Foreskin melanocyte (primary cell): ENCODE measurements at places on chromosomes 11 and 22.

GRCh38 chr11:67076202-67076601 lies 19.6 kb downstream of the RHOD start:
- no peak for DNase-seq

- peak; percentile 91 for DNase-seq
Observed at GRCh38 chr22:49462291-49462690, 365.4 kb downstream of the BRD1 start.

DNA sequence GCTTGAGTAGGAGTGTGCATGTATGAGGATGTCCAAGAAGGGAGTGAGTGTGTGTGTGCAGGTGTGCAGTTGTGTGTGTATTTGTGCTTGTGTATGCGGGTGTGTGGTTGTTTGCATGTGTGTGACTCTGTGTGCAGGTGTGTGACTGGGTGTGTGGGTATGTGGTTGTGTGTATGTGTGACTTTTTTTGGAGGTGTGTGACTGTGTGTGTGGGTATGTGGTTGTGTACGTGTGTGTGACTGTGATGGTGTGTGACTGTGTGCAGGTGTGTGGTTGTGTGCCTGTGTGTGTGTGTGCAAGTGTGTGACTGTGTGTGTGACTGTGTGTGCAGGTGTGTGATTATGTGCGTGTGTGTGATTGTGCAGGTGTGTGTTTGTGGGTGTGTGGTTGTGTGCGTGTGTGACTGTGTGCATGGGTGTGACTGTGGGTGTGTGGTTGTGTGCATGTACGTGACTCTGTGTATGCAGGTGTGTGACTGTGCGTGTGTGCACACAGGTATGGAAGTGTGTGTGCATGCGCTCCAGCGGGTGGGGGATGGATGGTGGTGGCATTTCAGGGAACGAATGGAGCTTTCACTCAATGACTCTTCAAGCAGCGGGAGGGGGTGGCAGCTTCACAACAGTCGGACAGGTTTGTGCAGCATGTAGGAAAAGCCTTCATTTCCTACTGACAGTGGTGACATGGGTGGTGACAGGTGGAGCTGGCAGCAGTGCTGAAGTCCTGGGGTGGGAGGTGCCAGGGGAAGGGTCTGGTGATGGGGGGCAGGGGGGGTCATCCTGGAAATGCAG lies 47.6 kb downstream of the CACNA1I start:
- no peak for DNase-seq

DNA sequence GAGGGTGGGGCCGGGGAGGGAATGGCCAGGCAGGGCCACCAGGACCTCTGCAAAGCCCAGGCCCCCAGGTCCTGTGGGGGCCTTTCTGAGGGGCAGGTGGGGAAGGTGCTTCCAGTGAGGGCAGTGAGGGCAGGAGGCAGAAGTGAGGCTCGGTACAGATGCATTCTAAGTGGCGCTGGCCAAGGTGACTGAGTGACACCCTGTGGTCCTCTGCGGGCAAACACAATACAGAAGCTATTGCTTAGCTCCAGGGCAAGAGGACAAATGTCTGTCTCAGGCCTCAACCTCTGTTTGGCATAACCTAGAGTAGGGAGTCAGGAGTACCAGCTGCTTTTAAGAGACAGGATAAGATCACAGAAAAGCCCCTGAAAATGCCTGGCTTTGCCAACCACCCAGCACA lies 31.3 kb downstream of the B3GAT1 start:
- DNase-seq = no peak

GRCh38 chr11:112334381-112334780 lies 73.7 kb upstream of the PLET1 start:
- no peak for DNase-seq

DNA sequence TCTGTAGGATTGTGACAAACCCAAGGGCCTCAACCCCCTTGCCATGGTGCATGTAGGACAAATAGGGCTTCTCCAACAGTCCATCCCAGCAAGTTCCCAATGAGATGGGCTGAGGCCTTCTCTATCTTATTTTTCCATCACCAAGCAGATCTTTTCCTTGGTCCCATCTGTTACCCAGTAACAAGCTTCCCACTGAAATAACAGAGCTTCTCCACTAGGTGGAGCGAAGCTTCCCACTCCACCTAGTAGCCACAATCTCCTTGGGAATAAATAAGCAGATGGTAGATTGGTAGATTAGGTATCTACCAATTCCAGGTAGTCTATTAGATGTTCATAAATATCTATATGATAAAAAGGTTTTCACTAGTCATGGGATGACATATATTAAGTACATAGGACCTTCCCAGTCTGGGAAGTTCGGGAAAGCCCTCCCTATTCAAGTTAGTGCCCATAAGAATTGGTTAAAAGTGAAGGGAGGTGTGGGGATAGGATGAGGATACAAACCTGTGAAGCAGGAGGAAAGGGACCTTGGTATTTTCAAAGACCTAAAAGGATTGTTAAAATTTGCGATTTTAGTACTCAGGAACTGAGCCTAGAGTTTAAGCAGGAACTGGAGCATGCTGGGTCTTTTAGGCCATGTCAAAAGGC lies 5.9 kb upstream of the OR52L1 start:
- DNase-seq = peak; percentile 7

- DNase-seq = no peak
Observed at GRCh38 chr11:106228996-106229395, 151.5 kb downstream of the AASDHPPT start.

GRCh38 chr11:117806846-117807245 lies 9.8 kb upstream of the DSCAML1 start:
- DNase-seq = no peak

DNA sequence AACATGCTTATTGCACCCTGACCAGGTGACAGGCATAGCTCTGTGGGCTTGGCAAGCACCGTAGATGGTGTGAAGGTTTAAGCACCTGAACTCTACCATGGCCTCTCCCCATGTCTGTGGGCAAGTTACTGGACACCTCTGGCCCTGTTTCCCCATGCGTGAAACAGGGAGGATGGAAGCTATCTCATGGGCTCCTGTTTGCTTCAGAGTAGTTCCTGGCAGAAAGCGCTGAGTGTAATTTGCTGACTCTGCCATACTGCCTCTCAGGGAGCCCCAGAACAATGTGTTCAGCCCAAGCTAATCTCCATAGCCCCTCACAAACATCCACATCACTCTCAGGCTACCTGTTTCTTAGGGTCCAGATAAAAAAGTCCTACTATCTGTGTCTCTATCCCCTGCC lies 2.4 kb downstream of the CBX6 start:
- no peak for DNase-seq

- no peak for DNase-seq
Observed at GRCh38 chr11:71440021-71440755, 8.0 kb downstream of the DHCR7 start.

DNA sequence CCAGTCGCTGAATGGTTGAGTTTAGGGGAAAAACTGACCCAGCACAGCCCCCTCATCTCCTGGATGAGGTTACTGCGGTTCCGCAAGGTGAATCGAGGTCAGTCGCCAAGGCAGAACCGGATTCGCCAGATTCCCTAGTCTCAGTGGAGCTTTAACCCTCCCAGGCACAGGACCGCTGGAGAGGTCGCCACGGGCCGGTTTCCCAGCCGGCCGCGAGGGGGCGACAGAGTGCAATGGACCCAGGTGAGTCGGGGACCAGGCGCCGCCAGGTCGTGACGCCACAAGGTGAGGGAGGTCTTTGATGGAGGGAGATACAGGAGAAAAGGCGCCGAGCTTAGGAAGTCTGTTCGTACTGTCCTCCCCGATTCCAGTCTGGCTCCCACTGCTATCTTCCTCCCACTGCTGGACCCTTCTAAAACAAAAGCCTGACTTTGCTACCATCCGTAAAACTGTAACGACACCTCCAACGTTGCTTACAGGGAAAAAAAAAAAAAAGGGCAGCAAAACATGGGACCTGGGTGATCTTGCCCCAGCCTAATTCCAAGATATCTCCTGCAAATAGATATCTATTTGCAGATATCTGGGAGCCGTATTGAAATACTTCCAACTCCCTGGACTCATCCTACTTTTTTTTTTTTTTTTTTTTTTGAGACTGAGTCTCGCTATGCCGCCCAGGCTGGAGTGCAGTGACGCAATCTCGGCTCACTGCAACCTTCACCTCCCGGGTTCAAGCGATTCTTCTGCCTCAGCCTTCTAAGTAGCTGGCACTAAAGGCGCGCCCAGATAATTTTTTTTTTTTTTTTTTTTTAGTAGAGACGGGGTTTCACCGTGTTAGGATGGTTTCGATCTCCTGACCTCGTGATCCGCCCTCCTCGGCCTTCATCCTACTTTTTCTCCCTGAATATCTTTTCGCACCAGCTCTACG lies 1.4 kb upstream of the GGA1 start:
- DNase-seq = peak; percentile 38

- DNase-seq = no peak
Observed at GRCh38 chr11:62980133-62980760, 4.5 kb downstream of the SLC22A6 start.

- DNase-seq = peak; percentile 21
Observed at GRCh38 chr11:70467201-70468085, 69.1 kb downstream of the CTTN start.

DNA sequence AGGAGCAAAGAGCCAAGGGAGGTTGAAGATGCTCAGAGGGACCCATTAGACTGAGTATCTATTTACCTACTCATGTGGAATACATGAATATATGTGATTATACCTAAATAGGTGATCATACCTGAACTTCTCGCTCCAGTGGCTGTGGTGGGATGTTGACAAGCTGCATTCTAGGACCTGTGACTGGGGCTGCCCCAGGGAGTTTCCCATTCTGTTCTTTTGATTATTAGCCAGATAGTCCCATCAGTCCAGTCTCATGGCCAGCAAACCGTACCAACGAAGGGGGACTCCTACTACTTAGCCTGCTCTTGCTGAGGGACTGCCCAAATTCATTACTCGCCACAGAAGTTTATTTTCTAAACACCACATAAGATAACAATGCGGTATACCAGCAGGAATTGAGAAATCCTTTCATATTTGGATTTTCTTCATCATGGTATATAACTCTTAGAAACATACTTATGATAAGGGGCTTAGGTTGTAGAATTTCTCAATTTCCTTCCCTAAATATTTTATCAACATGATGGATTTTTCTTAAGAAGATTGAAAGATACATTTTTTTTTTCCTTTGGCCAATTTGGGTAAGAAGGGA lies 273.9 kb downstream of the NTM start:
- DNase-seq = no peak

DNA sequence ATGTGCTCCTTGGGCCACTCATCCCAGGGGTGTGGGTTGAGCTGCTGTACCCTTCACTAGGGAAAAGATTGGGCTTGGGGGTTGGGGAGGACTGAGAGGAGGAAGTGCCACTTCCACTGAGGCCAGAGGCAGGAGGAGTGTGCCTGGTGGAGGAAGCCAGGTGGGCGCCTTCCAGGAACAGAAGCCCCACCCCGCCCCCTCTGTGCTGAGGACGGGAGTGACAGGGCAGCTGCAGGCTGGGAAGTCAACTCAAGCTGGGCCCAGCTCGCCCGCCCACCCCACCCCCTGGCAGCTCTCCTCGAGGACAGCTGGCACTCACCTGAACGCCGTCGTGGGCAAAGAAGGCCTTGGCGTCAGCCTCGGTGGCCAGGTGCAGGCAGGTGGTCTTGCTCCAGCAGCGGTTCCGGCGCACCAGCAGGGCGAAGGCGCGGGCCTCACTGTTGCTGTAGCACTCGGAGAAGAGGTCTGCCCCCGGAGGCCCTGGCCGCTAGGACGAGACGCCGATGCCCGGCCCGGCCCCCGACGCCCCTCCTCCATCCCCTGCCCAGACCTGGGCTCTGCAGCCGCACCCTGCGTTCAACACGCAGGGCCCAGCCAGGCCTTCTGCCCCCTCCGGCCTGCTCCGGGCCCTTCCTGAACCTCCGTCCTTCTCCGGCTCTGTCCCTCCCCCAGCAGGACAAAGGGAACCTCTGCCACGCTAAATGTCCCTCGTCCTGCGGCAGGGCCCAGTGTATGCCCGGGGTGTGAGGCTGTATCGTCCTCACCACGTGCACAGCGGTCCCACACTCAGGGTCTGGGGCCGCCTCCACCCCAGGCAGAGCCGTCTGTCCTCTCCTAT lies 13.4 kb downstream of the TSSC4 start:
- no peak for DNase-seq

GRCh38 chr11:11769782-11770181 lies 72.0 kb upstream of the USP47 start:
- no peak for DNase-seq

DNA sequence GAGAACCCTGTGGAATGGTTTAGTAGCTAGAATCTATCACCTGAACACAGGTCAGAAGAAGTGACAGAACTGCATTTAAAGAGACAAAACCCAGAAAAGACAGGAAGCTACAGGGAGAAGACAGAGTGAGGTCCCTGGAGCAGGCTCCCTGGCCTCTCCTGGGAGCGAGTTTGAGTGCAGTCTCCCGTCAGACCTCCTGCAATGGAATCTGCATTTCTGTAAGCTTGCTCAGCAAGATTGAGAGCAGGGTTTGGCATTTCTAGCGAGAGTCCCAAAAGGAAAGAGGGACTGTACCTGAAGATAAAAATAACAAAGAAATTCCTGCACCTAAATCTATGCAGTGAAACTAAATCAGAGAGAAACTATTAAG lies 74.2 kb downstream of the MORC2 start:
- DNase-seq = no peak

DNA sequence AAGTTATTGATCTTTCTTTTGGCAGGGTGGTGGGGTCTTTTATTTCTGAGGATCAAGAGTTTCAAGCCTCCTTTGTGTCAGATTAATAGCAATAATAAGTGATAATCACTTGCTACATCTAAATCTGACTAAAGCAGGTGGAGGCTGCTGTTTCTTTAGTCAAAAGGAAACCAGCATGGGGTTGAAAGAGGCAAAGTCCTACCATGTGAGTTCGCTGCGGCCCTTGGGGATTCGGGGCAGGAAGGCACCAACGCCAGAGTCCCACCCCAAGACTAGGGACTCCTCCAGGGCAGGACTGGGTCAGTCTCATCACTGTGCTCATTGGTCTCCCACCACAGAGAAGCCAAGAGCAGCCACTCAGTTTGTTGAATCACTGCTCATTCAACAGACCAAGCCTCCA lies 73.0 kb downstream of the TENM4 start:
- DNase-seq = no peak

DNA sequence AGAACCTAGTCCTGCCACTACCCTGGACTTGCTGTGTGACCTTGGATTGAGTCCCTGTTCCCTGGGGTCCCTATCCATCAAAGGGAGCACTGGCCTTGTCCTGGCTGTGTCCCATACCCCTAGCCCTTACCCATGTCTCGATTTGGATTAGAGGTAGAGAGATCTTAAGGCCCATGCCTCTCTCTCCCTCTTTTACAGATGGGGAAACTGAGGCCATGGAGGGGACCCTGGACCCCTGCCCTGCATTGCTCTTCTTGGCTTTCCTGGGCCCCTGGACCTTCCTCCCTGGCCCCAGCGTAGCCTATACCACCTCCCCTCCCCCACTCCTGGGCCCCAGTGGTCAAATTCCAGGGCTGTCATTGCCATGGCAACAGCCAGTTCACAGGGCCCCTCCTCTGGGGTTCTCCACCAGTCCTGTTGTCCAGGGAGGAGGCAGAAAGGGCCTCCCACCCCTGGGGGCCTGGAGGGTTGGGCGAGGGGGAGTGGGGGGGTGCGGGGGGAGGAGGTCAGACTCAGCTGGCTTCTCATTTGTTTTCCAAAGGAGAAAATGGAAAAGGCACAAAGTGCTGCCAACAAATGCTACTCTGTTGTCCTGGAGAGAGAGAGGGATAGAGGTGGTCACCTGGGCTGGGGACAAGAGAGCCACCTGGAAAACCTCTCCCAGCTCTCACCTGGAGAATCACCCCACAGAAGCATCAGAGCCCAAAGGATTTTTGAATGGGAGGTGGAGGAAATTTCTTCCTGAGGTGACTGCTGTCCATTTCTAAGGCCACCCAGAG lies 23.3 kb downstream of the ARHGEF17 start:
- DNase-seq = no peak
